ENCODE measurements at places on chromosomes 13 and 19.

DNA sequence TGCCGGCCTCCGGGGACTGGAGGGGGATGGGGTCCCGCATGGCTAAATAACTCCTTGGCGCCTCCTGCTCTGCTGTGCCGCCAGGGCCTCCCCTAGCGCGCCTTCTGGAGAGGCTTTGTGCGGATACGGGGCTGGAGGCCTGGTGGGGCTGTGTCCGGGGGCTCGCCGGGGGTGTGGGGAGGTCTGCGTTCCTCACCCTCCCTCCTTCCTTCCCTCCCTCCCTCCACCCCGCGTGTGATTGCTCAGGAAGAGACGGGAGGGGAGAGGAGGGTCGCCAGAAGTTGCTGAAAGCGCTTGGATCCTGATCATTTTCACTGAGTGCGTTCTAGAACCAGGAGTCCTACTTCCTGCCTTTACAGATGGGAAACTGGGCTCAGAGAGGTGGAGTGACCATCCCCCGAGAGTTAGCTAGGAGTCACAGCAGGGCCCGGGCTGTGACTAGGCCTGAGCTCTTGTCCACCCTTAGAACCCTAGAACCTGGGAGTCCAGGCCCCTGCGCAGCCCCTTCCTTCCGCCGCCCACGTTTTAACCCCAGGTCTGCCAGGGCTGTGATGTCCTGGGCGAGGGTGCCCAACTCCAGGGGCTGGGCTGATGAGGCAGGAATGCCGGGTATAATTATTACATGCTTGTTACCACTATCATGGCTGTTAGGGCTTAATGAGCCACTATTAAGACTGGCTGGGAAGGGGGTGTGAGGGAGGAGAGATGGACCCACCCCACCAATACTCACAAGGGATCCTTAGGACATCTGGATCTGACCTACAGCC lies 782 bp upstream of the JUND start:
- DNase-seq, result peak; percentile 79

DNA sequence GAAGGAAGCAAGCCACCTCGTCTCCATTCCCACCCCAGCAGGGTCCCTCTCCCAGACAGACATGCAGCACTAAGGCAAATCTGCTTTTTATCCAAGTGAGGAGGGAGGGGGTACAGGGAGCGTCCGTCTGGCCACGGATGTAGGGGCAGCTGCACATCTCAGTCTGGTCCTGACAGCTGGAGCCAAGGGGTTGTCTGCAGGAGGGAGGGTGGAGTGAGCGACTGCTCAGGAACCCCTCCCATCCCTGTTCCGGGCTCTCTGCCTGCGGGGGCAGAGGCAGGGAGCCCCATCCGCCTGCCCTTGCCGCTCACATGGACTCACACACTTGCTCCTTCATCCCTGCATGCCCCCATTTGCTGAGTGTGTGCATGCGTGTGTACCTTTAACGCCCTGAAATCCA lies 2.5 kb downstream of the TMEM190 start:
- no peak for DNase-seq

DNA sequence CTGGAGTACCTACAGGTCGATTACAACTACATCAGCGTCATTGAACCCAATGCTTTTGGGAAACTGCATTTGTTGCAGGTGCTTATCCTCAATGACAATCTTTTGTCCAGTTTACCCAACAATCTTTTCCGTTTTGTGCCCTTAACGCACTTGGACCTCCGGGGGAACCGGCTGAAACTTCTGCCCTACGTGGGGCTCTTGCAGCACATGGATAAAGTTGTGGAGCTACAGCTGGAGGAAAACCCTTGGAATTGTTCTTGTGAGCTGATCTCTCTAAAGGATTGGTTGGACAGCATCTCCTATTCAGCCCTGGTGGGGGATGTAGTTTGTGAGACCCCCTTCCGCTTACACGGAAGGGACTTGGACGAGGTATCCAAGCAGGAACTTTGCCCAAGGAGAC lies 4.7 kb downstream of the SLITRK5 start:
- no peak for DNase-seq

GRCh38 chr13:69124996-69125395 lies 982.6 kb upstream of the ATXN8OS start:
- DNase-seq, result no peak

DNA sequence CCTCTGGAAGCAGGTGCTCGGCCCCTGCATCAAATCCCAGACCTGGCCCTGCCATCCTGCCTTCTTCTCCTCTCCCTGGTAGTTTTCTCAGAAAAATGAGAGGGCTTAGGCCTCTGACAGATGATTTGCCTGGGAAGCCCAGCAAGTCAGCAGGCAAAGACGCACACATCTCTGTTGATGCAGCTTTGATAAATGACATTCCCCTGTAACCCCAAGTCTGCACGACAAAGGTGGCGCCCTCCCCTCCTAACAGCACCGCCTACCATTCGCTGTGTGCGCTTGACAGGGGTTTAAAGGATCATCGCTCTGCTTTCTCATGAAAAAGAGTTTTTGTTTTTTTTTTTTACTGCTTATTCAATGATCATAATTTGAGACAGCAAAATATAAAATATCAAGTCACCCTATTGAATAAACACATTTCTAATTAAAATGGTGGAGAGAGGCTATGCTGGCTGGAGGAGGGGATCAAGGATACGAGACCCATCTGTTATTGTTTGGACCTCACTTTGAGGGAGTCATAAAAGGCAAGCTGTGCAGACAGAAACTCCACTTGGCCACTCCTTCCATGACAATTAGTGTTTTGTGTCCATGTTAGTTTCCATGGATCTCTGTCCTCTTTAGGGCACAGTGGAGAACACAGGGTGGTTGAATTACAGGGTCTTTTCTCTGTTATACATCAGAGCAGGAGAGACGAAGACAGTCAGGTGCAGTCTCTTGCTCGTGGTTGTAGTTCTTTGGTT lies 126.1 kb downstream of the FGF9 start:
- DNase-seq, result no peak

Data from left renal pelvis (tissue), 4 donors.